Gastrocnemius medialis (tissue), 4 donors: ENCODE measurements at places on chromosomes 2 and 18.

DNA sequence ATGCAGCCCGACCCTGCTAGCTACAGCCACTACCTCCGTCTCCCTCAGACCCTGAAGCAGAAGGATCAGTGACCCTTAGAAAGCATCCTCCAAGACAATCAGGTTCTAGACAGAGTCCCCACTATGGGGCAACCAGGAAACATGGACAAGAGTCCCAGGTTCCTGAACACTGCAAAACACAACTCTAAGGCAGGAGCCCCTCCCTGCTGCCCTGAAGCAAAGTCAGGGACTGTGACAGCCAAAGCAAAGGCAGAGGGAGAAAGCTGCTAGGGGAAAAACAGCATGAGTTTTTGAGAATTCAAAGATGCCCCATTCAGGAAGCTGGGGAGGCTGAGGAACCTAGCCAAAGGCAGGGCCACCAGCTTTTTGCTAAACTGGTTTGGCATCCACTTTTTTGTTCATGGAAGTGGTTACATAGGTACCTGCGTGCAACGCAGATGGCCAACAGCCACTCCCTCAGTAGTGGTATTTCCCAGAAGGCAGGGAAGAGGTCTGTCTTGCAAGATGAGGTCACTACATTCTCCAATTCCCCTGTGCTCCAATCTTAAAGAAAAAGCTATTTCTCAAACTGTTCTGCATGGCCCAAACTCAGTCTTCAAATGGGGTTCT is 33.2 kb downstream of the MYO5B start:
- no peak for DNase-seq

DNA sequence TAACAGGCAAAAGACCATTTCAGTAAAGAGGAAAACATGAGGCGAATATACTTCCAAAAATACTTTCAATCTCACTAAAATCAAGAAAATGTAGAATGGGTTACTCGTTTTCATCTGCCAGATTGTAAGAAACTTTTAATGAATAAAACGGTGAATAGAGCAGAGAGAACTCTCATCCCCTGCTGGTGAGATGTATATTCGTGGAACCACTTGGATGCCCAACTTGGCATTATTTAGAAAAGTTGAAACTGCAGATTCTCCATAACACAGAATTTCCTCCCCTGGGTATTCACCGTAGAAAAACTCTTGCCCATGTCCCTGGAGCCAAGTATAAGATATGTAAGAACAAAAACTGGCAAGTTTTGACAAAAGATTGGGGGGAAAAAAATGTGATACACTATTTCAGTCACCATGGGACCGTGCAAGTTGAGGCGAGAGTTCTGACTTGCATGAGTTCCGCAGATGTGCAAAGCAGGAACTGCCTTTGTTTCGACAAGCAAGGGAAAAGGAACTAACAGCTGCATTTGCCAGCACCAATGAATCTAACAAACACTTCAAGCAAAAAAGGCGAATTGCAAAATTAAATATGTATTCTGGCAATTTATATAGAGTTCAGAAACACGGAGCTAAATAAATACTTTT is 14.8 kb downstream of the TIMM21 start:
- no peak for DNase-seq

GRCh38 chr18:501406-501714 is 859 bp upstream of the COLEC12 start:
- no peak for DNase-seq

- no peak for DNase-seq
Measured at GRCh38 chr2:18849841-18850578, 260.6 kb upstream of the NT5C1B start.

- no peak for DNase-seq
Measured at GRCh38 chr2:71759060-71759459, 305.7 kb downstream of the DYSF start.

DNA sequence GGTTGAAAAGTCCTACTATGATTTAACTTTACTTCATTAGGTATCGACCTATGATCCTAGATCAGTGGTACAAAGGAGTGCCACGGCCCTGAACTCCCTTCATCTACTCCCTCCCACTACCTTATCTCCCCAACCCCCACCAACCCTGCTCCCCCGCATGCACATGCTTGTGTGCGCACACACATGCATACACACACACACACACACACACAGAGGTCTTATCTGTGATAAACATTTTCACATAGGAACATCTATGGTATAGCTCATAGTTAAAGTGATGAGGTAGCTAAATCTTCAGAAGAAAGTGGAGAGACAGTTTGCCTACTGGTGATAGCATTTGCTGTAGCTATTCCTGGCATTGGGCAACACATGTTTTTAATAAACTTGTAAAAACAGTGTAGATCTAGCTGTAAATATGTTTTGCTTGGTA is 471.3 kb downstream of the ZEB2 start:
- no peak for DNase-seq

- DNase-seq = no peak
Measured at GRCh38 chr2:229376866-229377265, 105.8 kb upstream of the PID1 start.

GRCh38 chr2:223877721-223878410 is 40.5 kb upstream of the AP1S3 start:
- no peak for DNase-seq

GRCh38 chr2:70907130-70908057 is 28.3 kb upstream of the ATP6V1B1 start:
- DNase-seq = no peak

DNA sequence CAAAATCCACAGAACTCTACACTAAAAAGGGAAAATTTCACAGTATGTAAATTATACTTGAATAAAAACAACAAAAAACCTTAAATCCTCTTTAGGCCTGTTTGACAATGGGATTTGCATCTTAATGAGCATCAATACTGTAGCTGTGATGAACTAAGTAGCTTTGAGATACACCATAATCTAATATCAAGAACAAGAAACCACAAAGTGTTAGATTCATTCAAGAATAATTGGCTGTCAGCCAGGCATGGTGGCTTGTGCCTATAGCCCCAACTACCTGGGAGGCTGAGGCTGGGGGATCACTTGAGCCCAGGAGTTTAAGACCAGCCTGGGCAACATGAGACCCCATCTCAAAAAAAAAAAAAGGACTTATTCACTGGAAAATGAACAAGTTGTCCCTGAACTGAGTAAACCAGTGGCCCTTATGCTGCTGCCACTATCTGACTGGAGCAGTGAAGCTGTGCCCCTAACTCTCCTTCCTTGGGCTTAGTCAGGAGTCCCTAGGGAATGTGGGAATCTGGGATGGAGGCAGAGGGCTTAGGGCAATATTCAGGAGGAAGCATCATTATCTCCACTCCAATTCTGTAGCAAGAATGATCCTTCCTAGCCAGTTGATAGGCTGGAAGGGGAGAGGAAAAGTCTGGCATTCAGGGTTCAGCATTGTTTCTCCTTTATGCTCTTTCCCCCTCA is 88.5 kb downstream of the PRKCE start:
- DNase-seq = no peak

DNA sequence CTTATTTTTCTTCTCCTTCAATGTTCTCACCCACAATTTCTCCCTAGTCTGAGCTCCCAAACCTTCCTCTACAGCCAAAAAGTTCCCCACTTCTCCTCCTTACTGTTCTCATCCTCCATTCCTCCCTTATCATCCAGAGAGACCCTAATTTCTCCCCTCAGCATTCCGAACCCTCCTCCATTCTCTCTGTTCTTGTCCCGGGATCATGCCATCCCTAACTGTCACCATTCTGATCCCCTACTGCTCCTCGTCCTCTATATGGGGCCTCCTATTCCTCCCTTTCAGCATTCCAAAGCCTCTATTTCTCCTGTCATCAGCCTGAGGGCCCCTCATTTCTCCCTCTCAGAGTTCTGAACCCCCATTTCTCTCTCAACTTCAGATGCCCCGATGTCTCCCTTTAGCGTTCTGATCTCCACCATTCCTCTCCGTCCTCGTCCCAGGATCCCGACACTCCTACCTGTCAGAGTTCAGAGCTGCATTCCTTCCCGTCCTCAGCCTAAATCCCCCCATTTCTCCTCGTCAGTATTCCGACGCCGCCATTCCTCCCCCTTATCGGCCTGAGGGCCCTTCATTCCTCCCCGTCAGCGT is 522 bp downstream of the MBD1 start:
- DNase-seq = no peak

DNA sequence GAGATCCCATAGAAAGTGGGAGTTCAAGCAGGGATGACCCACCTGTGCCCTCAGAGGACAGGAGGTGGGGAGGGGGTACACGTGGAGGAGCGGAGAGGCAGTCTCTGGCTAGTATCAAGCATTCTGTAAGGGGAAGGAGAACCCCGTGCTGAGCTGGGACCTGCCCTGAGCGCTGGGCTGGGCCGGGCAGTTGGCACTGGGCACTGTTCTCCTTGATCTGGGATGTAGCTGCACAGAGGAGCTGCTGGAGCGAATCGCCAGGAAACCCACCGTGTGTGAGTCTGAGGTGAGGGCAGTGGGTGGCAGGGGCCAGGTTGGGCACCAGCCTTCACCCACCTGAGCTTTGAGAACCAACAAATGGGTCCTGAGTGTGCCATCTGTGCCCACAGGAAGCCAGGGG is 19.8 kb upstream of the GMPPA start:
- DNase-seq = no peak

- DNase-seq = no peak
Measured at GRCh38 chr2:238064376-238064775, 3.6 kb downstream of the SCLY start.

GRCh38 chr2:49248506-49248905 is 94.2 kb upstream of the FSHR start:
- DNase-seq = no peak

GRCh38 chr2:231692847-231693246 is 15.5 kb upstream of the PTMA start:
- no peak for DNase-seq

DNA sequence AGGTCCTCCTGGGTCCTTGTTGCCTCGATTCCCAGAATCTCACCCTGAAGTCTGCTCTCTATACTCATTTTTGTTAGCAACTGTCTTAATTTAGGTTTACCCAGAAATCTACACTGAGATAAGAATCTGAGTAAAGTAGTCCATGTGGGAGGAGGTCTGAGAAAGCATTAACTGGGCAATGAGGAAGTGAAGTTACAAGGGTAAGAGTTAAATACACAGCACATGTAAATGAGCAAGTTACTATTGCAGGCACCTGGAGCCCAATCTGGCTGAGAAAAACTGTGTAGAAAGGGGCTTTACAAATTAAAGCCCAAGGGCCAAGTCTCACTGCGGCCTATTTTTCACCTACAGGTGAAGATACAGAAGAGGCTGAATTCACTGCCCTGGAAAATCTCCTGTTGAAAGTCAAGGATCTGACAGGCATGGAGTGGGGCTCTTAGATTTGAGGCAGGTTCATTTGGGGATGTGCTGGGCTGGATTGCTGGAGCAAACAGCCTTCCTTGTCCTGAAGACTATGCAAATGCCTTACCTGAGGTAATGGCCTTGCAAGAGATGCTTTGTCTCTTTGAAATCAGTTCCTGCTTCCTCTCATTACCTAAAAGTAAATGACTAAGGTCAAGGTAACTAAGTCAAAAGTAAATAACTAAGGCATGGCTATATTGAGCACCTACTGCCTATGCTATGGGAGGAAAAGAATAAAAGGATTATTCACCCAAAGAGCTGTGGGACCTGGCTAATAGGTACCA is 84.4 kb upstream of the DYNAP start:
- DNase-seq = no peak

GRCh38 chr2:44135771-44136170 is 32.9 kb upstream of the PPM1B start:
- DNase-seq = no peak

- DNase-seq = no peak
Measured at GRCh38 chr2:1032030-1032429, 81.4 kb downstream of the SNTG2 start.

GRCh38 chr2:75573145-75573878 is 12.6 kb upstream of the EVA1A start:
- no peak for DNase-seq

GRCh38 chr2:120902592-120902991 is 166.9 kb downstream of the GLI2 start:
- DNase-seq = no peak

GRCh38 chr18:46555724-46556123 is 101.3 kb downstream of the LOXHD1 start:
- DNase-seq = no peak

DNA sequence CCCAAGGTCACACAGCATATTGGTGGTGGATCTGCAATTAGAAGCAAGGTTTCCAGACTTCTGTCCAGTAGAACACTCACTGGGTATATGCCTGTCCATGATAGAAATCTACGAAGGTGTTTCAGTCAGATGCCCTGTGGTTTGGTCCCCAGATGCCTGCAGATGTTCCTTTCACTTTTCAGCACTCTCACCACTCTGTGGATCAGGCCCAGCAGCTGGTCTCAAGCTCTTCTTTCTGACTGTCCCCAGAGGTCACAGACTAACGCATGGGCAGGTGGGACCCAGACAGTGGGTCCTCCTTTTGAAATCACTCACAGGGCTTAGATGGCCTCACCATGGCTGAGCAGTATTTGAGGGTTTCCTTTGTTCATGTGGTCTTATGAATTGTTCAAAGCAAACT is 376.5 kb downstream of the ALK start:
- DNase-seq = no peak

- no peak for DNase-seq
Measured at GRCh38 chr2:156325688-156326525, 6.6 kb downstream of the NR4A2 start.

GRCh38 chr18:34631093-34631966 is 78.8 kb upstream of the DTNA start:
- DNase-seq = no peak

DNA sequence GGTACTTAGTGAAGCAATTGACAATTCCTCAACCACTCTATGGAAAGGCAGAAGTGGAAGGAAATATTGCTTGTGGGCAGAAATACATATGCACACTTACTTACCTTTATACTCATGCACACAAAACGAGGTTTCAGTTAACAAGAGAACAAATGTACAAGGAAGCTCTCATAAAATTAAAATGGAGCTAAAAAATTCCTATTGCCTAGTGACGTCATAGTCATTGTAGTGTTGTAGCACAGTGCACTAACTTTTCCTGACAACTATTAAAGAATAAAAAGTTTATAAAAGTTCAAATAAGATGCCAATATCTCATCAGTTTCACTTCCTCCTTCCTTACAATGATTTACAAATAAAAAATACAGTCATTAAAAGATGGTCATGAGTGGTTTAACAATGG is 1161.9 kb upstream of the NRXN1 start:
- no peak for DNase-seq

GRCh38 chr18:13793819-13794218 is 30.1 kb upstream of the MC5R start:
- DNase-seq = no peak

- DNase-seq = no peak
Measured at GRCh38 chr18:60092073-60092472, 192.3 kb downstream of the PMAIP1 start.

DNA sequence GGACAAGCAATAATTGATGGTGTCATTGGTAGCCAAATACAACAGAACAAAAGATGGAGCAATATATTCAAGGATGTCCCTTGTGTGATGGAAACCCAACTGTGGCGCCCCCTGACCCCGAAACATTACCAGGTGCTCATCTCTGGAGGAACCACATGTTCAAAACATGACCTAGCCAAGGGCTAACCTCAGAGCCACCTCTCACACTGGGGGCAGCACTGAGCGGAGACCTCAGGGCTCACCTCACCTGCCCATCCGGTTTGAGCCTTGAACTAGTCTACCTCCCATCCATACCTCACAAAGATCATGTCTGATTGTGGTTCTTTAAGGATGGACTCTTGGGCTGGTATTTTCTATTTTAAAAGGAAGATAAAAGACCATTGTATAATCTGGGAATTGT is 314.4 kb upstream of the CDH7 start:
- DNase-seq = no peak
